Stimulated activated CD8-positive, alpha-beta memory T cell treated with anti-CD3 and anti-CD28 coated beads, Interleukin-2, amount 100 ng/mL, for 48 hours (primary cell): ENCODE measurements at places on chromosomes 16 and 17.

- no peak for DNase-seq
Observed at GRCh38 chr17:66190738-66191592, 968 bp downstream of the CEP112 start.

DNA sequence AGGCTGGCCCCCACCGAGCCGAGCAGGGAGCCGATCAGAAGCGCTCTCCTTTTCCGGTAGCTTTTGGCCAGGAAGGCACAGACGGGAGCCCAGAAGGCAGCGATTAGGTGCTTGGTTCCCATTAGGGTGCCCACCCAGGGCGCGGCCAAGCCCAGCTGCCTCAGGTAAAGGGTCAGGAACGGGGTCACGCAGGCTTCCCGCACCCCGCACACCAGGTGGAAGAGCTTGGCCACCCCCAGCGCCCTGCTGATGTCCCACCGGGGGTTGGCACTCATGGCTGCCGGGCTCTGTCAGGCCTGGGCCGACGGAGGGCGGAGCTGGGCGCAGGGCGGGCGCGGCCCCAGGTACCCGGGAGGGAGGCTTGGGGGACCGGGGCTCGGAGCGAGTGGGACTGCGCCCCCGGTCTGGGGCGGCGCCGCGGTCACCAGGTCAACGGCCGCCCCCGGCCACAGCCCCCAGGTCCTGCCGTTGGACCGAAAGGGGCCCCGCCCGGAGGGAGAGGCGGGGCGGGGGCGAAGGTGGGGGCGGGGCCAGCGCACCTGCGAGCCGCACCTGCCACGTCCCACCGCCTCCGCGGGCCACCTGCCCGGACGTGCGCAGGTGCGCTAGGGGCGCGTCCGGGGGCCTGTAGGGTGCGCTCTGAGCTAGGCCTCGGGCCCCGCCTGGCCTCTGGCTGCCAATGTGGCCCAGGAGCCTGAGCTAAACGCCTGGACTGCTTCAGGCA lies at the start of gene MFSD6L:
MFSD6L (minus strand) TSS at position 520 of the 724 bp plus-strand sequence; CDS start at position 275, 245 bp downstream.
- DNase-seq = no peak

- DNase-seq = no peak
Observed at GRCh38 chr16:58105631-58106030, 23.6 kb downstream of the CFAP20 start.

- no peak for DNase-seq
Observed at GRCh38 chr17:73304971-73305812, 6.6 kb downstream of the CDC42EP4 start.

DNA sequence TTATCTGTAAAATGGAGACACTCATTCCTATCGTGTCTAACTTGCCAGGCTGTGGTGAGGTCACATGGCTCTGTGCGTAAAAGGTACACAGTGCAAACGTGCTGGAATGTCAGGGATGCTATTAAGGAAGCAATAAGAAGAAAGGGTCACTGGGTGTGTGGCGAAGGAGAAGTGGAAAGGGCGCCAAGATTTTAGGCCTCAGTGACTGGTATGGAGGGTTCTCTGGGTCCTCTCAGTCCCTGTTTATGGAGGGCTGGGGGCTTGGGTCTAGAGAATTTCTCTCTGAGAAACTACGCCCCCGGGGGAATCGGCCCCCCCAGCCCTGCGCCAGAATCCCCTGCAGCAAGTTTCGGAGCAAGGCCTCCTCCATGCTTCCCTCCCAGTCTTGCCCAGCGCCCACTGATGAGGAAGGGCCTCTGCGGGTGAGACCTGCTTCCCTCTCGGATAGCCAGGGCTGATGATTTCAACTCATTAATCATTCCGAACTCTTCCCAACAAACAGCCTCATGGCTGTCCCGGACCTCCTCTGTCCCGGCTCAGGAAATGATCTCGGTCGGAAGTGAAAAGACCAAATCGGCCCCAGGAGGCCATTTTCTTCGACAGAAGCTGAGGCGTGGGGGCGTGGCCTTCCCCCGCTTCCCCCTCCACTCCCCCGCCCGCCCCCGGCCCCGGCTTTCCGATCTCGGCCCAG lies 1.2 kb upstream of the HEXIM1 start:
- DNase-seq = no peak

DNA sequence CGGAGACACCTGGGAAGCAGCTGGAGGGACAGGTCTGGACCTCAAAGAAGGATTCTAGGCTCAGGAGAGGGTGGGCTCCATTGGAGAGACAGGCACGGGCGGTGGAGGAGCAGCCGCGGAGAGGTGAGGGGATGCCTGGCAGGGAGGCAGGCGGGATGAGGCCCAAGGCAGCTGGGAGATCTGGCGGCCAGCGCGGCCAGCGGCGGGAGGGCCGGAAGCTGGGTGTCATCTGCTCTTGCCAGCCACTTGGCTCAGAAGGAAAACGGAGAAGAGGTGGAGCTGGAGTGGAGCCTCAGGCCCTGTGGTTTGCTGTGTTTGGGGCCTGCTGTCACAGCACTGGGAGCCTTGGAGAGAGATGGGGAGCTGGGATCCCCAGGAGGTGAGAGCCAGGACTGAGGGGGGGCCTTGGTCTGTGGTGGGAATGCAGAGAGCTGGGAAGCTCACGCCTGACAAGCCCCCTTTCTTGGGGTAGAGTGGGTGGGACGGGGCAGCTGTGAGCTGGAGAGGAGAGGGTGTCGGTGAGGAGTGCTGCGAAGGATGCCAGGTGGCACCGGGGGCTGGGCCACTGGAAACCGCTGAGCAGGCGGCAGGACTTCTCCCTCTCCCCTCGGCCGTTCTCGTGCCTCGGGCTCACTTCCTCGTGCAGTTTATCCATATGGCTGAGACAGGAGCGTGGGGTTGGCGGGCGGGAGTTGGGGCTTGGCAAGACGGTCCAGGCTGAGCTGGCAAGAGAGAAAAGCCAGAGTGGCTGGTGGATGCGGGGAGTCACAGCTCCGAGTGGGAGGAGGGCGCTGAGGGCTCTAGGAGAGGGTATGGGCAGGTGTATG lies 8.0 kb downstream of the TBC1D24 start:
- DNase-seq = no peak

GRCh38 chr17:20094777-20095176 lies 85.6 kb downstream of the SPECC1 start:
- no peak for DNase-seq

- DNase-seq = no peak
Observed at GRCh38 chr17:47774987-47775580, 42.0 kb downstream of the TBX21 start.

GRCh38 chr16:55203570-55203969 lies 120.4 kb upstream of the IRX6 start:
- no peak for DNase-seq

- DNase-seq = no peak
Observed at GRCh38 chr17:43689131-43689530, 27.4 kb upstream of the MEOX1 start.

GRCh38 chr16:4428500-4428899 lies 2.8 kb downstream of the DNAJA3 start:
- no peak for DNase-seq

GRCh38 chr17:20926532-20926931 lies 116.3 kb downstream of the USP22 start:
- DNase-seq = no peak

DNA sequence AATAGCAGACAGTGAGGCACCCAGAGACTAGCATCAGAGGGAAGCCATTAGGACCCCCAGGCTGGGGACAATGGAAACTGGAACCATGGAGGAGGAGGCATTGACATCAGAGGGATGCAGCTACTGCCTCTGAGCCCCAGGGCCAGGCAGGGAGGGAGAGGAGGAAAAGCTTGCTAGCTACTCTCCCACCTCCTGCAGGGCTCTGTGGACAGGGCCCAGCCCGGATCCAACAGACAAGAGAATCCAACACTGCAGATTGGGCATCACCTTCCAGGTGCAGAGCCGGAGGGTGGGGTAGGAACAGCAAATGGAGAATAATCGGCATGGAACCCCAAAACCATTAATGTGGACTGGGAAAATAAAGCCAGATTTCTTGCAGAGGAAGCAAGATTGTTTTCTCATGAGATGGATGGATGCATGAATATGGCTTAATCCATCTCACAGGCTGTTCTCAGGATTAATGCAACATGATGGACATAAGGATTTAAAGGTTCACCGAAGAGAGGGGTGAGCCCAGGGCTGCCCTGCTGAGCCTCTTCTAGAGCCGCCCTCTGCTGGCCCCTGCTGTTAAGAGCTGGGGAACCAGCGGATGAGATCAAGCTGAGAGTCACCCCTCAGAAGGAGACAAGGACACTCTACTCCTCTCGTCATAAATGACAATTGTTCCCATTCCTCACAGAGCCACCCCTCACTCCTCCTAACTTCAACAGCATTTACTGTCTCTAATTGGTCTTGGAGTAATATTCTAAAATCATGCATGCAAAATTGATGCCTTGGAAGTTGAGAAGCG lies 48.8 kb downstream of the DNAH3 start:
- DNase-seq = peak; percentile 2

- DNase-seq = no peak
Observed at GRCh38 chr16:83586461-83587200, 221.1 kb upstream of the HSBP1 start.

DNA sequence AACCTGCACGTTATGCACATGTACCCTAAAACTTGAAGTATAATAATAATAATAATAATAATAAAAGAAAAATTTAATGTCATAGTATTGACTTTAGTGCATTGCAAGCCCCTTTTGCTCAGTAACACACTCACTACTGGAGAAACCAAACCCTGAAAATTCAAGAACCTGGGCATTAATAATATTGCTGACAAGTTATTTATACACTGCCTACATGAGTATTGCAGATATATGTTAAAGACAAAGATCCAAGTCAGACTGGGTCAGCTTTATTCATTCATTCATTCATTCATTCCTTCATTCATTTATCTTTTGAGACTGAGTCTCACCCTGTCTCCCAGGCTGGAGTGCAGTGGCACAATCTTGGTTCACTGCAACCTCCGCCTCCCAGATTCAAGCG lies 1711.2 kb downstream of the TP53TG3F start:
- no peak for DNase-seq

DNA sequence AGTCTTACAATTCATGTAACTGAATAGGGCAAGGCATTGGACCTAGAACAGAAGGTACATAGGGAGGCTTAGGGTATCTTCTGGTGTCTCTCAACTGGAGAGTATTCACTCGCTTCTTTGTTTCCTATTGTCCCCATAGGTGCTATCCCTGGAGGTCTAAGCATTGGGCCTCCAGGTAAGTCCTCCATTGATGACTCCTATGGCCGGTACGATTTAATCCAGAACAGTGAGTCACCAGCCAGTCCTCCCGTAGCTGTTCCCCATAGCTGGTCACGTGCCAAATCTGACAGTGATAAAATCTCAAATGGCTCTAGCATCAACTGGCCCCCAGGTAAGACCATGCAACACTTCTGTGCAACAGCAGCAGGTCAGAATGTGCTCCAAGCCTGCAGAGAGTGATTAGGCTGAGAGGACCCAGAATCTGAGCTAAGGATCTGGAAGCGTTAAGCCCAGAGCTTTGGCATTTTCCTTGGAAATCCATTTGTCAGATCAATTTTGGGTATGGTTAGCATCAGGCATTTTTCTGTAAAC lies 35.7 kb downstream of the TMC6 start:
- no peak for DNase-seq

- DNase-seq = no peak
Observed at GRCh38 chr17:21532763-21533385, 156.7 kb downstream of the KCNJ12 start.

DNA sequence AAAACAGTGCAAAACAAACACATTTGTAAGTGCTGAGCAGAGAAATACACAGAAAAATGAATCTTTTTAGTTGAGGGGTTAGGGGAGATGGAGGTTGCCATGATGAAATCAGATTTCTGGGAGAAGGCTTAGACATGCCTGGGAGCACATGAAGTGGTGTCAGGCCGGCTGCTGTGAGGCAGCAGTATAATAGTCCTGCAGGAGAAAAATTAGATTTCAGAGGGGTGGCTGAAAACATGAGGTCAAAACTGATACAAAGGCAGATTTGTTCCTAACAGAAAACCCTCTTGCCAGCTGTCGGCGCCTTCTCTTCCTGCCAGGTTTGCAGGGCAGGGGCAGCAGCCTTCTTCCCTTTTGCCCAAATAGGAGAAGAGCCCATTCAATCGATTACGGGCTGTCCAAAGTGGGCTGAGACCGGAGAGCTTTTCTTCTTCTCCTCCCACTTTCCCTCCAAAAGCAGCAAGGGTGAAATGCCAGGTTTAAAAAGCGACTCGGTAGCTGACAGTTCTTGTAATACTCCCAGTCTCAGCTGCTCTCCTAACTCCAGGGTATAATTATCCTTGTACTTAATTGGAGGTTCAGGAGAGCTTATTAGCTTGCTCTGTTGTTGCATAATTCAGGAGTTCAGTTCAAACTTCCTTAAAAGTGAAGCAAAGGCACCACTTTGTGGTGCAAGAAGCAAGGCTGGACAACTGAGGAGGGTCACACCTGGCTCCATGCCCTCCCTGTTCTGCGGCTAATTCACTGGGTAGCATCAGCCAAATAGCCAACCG lies 80.0 kb downstream of the PCTP start:
- no peak for DNase-seq

- no peak for DNase-seq
Observed at GRCh38 chr16:7332611-7333010, at the start of gene RBFOX1. TSS of gene RBFOX1 (plus strand) at chr16:7332845.

- no peak for DNase-seq
Observed at GRCh38 chr16:72560617-72561016, 388.7 kb upstream of the PMFBP1 start.

DNA sequence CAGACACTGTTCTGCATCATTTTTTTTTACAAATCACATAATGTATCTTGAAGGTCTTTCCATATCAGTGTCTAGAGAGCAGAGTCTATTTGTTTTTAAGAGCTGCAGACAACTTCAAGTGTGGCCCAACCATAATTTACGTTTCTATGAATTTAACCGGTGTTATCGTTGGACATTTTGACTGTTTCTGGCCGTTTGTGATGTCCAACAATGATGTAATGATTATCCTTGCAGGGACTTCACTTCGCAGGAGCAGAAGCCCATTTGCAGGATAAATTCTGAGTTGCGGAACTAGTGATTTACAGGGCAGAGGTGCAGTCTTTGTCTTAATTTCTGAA lies 26.9 kb upstream of the HLF start:
- no peak for DNase-seq

- DNase-seq = no peak
Observed at GRCh38 chr17:55451203-55451641, 29.6 kb upstream of the MMD start.

- no peak for DNase-seq
Observed at GRCh38 chr17:51342257-51342656, 81.9 kb downstream of the UTP18 start.

DNA sequence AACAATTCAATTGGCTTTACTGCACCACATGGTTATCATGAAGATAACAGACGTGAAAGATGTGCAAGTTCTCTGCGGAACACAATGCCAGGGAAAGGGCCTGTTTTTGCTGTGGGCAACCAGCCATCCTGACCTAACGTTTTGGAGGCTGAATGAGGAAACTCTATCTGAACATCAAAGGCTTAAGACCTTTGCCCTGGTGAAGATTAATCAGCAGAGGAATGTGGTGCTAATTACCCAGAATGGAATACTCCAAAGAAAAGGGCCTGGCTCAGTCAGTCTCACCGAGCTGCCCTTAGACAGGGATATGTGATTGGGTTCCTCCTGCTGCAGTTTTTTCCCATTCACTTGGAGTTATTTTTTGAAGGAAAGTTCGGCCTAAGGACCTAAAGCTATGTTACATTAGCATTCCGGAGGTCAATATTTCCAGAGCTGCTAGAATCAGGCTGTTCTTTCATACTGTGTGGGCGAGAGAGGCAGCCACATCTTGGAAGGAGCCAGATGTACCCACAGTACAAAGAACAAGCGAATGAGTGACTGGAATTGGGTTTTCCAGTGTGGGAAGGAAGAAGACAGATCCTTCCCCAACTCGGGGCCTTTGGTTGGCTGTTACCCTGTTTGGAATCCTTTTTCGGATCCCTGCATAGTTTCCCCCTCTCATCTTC lies 15.5 kb downstream of the ASIC2 start:
- DNase-seq = no peak
